NK-92 treated with Interleukin-12 subunit alpha and Interleukin-12 subunit beta, amount 100 ng/mL, for 24 hours (cell line): ENCODE measurements at places on chromosomes 2 and 18.

- no peak for DNase-seq
Observed at GRCh38 chr2:41241325-41242000, 789.6 kb upstream of the SLC8A1 start.

GRCh38 chr2:131557558-131558321 is 30.1 kb downstream of the CCDC74A start:
- no peak for DNase-seq

DNA sequence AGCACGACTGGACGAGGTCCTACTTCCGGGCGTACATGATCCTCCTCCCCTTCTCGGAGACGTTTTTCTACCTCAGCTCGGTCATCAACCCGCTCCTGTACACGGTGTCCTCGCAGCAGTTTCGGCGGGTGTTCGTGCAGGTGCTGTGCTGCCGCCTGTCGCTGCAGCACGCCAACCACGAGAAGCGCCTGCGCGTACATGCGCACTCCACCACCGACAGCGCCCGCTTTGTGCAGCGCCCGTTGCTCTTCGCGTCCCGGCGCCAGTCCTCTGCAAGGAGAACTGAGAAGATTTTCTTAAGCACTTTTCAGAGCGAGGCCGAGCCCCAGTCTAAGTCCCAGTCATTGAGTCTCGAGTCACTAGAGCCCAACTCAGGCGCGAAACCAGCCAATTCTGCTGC is 24.8 kb downstream of the LYPD1 start:
- no peak for DNase-seq

DNA sequence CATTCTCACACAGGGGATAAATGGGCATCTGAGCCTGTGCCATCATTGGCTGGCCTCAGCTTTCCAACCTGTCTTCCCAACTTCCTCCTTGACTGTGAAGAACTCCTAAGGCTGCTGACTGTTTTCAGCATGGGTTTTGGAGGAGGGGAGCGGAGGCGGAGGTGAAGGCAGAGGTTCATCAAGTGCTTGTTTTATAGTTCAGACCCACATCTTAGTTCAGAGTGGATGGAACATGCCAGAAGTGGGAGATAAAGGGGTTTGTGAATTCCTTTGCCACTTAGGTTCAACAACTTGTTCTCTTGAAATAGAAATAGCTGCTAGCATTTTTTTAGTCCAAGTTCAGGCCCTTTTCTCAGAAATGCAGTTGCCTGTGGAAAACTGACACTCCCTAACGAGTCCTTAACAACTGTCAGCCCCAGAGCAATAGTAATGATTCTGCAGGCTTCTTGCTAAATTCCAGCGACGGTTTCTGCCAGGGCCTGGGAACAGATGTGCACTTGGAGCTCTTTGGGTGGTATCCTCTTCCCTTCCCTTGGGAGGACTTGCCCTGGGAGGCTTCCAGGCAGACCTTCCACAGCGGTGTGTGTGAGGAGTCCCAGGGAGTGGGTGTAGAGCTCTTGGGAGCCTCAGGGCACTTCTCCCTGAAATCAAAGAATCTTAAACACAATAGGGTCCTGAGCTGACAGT is 30.1 kb upstream of the ITGA6 start:
- DNase-seq: no peak
